NCI-H1694 treated with DMSO at 0.1 percent for 48 hours (cell line): ENCODE measurements at places on chromosomes 11 and 22.

DNA sequence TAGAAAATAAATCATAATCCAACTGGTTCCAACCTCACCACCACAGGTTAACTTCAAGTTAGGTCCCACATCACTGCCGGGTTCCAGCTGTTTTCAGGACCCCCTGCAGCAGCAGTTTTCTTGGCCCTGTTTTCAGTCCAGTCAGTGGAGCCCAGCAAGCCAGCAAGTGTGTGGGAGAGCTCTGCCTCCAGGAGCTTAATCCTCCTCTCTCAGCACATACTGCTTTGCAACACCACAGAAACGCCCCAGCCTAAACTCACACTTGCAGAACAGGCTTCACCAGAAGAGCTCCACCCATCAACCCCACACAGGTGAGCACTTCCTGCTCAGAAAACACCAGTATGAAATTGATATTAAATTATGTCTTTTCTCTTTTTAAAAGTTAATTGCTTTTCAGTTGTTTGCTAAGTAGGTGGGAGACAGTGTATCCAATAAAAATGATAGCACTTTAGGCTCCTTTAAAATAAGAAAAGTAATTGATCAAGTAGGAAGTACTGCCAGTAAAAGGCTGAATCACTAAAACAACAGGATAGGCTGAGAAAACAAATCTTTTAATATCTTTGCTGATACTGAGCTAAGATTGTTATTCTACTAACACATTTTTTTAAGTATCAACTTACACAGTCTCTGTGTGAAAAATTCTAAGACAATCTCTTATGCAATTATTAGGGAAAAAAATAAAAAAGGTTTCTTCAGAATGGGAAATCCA, 81.5 kb upstream of the TP53AIP1 start:
- no peak for DNase-seq

DNA sequence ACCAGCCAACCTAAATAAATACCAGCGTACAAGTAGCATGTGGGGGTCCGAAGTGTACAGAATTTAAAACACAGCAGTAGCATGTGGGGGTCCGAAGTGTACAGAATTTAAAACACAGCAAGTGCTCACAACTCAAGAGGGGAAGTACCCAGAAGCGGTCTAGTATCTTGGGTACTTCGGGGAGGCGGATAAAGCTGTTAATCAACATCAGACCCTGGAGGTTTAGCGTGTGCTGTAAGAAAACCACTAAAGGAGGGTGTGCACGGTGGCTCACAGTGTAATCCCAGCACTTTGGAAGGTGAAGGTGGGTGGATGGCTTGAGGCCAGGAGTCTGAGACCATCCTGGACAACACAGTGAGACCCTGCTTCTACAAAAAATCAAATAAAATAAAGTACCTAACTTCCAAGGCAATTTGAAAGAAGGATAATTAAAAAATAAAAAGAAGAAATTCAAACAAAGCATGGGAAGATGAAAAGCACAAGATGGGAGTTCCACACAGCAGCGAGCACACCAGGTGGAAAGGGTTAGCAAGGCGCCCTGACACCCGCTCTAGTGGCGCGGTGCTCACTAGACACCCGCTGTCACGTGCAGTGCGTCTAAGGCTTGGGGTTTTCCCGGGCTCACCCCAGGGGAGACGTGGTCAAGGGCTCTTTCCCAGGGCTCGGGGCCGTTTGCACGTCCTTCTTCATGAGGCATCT, 35.0 kb upstream of the MOB2 start:
- DNase-seq, result no peak

- no peak for DNase-seq
These were observed 198.8 kb downstream of the FAT3 start for GRCh38 chr11:92423115-92424034.

DNA sequence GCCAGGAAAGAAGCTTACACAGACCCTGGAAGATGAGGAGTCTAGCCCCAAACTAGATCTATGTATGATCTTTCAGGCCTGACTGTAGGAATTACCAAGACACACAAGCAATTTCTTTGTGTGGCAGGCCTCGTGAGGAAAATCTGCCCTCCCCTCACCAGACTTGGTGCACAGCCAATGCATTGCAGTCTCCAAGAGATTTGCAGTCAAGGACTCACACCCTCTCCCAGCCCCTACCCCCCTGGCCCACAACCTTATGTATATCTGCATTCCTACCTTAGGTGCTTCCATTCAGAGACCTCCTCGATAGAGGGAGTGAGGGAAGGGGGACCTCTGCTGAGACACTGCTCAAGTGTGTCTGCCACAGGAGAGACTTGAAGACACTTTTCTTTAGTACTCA, 9.8 kb downstream of the OR8B12 start:
- no peak for DNase-seq

DNA sequence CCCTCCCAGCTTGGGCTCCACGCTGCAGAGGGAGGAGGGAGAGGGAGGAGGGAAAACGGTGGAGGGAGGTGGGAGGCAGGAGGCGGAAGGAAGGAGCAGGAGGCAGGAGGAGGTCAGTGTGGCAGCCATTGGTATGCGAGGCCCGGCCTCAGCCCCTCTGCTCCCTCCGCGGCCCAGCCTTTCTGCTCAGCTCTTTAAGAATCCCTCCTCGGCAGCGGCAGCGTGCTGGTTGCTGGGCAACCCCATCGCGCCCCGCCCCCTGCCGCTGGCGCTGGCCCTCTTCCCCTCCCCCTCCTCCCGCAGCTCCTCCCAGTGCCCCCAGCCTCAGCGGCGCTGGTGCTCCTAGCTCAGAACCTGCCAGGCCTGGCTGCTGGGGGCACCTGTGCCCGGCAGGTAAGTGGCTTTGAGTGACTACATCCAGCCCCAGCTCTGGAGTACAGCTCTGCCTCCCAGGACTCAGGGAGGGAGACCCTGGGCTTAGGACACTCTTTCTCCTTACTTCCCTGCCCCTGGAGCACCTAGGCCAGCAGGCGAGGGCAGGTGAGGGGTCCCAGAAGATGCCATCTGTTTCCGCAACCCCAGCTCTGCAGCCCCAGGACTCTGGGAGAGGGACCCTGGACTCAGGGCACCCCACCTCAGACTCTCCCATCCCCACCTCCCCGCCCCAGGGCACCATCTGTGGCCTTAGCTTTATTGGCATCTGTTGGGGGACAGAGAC, 7.2 kb upstream of the FLRT1 start:
- DNase-seq, result no peak

- DNase-seq, result no peak
These were observed 9.8 kb upstream of the MPEG1 start for GRCh38 chr11:59222464-59223060.

DNA sequence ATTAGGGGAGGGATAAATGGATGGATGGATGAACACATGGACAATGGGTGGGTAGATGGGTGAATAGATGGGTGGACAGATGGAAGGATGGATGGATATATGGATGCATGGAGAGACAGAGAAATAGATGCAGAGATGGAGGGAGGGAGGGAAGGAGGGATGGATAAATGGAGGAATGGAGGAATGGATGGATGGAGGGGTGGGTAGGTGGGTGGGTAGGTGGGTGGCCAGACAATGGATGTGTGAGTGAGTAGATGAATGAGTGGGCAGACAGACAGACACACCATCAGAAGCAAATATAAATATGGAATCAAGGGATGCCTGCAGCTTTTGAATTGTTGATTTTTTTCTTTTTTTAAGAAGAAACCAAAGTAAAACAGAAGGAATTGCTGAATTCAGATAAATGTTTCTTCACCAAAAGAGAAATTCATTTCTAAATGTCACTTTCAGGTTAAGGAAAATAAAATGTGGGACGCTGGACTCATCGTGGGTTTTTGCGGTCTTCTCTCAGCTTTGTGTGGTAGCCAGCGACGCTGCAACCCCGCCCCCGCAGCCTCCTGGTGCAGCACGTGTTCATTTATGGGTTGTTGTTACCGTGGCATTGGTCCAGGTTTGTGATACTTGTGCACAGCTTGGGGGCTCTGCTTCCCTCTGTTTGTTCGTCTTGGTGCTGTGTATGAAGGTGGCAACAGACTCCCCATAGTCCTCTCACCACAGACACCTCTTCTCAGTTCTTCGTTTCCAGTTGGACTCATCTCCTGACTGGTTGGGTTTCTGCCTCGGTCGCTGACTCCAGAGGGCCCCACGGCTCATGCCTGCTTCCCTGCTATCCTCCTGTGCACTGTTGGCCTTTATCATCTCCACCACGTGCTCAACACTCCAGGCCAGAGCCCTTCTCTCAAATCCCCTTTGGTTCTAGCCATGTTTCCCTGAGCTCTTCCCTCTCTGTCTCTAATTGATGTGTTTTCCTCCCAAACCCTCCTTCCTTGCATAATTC, 76.4 kb downstream of the CDKN1C start:
- no peak for DNase-seq

DNA sequence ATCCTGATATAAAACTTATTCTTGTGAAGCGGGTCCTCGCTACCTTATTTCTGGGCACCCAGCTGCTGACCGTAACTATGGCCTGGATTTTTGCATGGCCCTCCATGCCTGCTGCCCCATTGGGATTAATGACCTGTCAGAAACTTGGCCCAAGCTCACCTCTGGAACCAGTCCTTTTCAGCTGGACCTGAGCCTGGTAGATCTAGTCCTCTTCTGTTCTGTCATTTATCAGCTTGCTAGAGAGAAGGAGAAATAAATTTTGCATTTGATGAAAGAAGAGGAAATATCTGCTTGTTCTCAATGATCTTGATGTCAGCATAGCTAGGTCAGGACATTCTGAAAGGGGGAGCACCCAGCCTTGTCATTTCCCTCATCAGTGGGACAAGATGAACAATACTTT, 387.8 kb upstream of the LARGE1 start:
- no peak for DNase-seq

DNA sequence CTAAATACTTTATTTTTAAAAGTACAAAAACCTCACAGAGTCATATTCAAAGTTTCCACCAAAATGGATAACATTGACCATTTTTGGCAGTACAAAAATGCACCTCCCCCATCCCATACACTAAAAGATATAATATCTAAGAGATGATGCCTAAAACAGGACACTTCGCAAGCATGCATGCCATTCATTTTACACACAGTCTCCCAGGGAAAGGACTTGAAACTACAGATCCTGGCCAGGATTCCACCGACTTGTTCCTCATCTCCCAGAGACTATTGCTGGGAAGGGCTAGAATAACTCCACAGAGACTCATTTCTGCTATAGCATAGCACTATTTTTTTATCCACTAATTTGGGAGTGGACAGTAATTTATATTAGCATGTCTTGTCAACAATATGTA, 81.7 kb downstream of the MTNR1B start:
- no peak for DNase-seq

DNA sequence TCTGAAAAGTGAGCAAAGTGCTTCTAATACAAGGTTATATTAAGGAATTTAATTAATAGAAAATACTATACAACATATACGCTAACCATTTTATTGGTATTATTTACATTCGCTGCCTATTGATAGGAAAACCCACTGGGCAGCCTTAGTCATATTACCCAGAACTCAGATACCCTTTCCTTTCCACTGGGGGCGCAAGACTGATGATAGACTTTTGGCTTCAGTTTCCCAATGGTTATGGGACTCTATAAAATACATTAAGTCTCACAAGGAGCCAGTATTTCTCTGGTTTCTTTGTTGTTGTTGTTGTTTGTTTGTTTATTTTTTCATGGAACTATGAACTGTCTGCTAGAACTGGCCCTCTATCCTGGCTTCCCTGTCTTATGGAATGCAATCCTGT, 471.1 kb upstream of the KIRREL3 start:
- DNase-seq, result no peak

DNA sequence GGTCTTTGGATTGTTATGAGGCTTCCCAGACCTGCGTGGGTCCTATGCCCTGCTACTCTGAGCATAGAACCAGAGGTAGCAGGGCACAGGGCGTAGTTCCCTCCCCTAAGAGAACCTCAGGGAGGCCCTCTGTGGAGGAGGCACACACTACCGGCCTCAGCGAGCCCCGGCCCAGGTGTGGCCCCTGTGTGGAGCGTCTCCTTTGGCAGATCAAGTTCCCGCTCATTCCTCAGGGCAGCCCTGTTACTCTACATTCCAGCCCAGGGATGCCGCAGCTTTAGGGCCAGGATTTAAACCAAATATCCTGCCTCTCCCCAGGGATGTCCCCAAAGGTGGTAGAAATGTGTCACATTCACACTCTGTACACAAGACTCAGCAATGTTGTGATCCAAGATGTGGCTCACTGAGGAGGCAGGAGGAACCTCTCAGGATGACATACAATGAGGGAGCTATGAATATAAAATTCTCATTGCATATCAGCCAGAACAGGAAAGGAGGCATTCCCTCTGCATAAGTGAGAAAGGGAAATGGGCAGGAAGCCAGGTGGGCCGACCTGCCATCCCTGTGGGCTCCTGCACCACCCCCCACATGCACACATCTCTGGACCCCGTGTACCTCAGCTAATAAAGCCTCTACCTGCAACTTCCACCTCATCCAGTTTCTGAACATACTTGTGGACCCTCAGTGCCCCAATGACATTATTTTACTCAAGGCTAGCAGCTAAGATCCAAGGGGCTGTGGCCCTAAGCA, 131.9 kb upstream of the TEAD1 start:
- DNase-seq, result no peak

DNA sequence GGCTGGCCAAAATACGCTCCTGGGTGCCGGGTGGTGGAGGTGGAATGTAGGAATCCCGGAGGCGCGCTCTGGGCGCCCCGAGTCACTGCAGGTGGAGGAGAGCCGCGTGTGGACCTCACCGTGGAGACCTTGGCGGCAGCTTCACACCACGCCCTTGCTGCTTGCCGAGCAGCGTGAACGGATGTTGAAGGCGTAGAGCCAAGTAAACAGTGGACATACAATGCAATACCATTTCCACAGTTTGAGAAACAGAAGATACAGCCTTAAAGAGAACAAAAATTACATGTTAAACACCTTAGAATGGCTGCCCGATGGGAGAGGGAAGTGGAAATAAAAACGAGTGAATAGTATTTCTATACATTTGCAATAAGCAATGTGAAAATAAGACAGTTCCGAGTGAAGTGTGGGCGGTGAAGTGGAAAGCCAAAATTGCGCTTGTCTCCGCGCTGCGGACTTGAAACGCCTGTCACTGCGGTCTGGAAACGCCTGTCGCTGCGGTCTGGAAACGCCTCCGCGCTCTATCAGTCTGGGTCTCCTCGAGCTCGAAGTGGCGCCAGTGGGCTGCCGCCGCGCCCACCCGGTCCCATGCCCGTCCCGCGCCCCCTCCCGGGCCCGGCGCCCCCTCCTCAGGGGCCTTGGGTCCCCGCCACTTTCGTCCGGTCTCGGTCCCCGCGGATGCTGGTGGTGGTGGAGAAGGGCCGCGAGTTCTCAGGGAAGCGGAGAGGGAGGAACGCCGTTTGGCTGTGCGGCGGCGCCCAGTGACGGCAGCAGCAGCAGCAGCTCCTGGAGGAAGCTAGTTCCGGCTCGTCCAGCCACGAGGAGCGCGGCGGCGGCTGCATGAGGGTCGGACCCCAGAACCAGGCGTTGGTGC, 1.6 kb downstream of the NCR3LG1 start:
- peak; percentile 59 for DNase-seq

DNA sequence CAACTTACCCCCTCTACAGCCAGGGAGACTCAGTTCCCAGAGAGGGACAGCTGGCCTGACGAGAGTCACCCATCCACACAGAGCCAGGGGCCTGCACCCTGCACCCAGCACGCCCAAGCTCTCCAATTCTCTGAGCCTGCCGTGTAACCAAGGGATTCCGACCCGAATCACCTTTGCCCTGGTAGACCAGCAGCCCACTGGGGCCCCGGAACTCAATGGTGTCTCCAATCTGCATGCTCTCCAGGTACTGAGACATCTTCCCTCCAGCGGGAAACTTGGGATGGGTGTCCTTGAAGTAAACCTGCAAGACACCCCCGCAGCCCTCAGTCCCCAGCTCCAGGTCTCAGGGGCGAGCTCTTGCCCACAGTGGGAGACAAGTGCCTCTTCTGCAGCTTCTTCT, 12.4 kb downstream of the ATP5MGL start:
- no peak for DNase-seq

- DNase-seq, result no peak
These were observed 107.8 kb downstream of the KIRREL3 start for GRCh38 chr11:126892756-126893155.

- DNase-seq, result no peak
These were observed 43.7 kb upstream of the APOA1 start for GRCh38 chr11:116881143-116881542.
